ENCODE measurements at places on chromosomes 13 and 19.

DNA sequence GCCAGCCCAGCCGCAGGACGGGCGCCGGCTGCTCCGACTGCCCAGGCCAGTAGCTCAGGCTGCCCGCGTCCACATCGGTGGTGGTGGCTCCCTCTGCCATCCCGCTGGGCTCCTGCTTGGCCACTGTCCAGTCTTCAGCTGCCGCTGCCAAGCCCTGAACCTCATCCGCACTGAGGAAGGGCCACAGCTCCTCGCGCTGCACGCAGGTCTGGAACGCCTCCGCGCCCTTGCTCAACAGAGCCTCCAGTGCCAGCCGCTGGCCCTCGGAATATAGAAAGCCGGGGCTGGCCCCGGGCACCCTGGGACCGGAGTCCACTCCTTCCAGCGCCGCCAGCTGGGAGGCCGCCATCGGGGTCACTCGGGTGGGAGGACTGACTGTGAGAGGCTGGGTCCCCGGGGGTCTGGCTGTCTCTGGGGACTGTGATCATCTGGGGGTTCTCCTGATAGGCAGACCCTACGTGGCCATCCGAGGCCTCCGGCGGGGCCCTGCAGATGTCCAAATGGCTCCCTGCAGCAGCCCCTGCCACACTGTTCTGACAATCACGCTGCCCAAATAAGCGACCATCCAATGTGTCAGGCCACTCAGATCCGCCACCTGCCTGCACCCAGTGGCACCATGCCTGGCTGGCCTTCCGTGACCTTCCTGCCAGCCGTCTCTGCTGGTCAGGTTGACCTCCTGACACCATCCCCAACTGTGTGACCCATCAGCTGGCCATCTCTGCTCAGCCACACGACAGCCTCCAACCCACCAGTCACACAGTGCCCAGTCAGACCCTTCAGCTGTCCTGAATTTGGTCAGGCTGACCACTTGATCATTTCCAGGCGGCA is 1.6 kb downstream of the FAM83E start:
- no peak for DNase-seq

DNA sequence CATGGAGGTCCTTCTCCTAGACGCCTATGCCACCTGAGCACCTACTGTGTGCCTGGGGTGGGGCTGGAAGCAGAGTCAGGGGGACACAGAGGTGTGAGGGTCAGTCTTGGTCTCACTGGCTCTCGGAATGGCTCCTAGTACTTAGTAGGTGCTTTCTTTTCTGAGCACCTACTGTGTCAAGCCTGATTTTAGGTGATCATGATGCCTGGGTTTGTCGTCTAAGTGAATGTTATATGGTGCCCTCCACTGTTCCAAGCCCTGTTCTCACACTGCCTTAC is 20.0 kb downstream of the MYH14 start:
- DNase-seq = no peak

GRCh38 chr13:81171065-81171647 is 830.2 kb upstream of the SPRY2 start:
- no peak for DNase-seq

- DNase-seq = no peak
These were observed 1.0 kb downstream of the TUBB4A start for GRCh38 chr19:6500837-6501739.

GRCh38 chr19:40466985-40467734 is at the start of gene SPTBN4:
SPTBN4 (plus strand) TSS chr19:40467001; CDS start chr19:40472622, 5,621 bp downstream.
- no peak for DNase-seq

GRCh38 chr13:86673931-86674431 is 874.8 kb upstream of the SLITRK6 start:
- no peak for DNase-seq

DNA sequence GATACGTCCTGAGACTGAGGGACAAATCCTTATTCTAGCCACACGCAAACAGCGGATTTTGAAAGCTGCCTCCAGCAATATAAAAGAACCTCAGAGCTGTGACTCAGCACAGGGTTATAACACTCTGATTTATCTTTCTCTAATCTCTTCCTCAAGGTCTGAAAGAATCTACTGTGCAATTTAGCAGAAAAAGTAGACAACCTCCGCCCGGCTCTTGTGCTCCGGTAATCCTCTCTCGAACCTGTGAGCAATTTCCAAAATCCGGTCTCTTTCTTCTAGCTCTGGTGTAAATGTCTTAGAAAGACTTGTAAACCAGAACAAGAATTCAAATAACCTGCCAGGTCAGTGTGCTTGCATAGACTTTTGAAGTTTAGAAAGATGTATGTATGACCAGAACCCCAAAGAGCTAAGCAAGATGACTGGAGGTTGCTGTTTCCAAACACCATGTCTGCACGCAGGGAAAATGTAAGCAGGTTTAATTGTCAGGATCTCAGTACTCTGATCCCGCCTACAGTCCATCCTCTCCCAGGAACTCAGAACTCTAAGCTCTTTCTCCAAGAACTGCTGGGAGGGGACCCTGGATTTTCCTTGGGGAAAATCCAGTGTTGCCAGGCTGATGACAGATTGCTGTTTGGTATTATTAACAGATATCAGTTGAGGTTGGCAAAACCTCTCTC is 338.1 kb downstream of the RFC3 start:
- no peak for DNase-seq
